GM23248 (cell line): ENCODE measurements at places on chromosomes 2 and 18.

DNA sequence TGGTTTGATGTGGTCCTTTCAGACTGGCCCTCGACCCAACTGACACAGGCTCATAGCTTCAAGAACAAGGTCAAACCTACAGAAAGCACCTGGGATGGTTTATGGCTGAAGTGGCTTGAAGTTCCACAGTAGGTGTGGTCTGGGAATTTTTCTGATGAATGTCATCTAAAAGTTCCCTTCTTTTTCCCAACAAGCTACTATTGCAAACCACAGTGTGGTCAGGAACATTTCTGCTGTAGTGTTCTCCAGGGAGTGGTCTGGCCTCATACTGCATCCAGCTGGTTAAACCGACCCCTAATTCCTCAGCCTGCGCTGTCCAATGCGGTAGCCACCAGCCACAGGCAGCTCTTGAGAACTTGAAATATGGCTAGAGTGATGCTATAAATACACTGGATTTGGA lies 92.7 kb downstream of the FAM124B start:
- DNase-seq: peak; percentile 37

GRCh38 chr2:54041135-54041534 lies 70.3 kb upstream of the PSME4 start:
- peak; percentile 43 for DNase-seq

DNA sequence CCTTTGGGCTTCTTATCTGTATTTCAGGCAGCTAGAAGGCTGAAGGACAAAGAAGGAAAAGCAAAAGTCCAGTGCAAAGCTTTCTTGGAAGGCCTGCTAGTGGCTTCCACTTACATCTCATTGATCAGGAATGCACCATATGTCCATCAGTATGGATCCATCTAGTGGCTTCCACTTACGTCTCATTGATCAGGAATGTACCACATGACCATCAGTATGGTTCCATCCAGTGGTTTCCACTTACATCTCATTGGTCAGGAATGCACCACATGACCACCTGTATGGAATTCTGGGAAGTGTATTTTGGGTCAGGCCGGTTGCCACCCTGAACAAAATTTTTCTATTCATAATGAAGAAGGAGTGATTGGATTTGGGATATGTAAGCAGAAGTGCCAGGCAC lies 70.6 kb downstream of the LYPD6 start:
- DNase-seq: peak; percentile 26

- no peak for DNase-seq
Measured at GRCh38 chr2:223044092-223044836, 7.7 kb upstream of the KCNE4 start.

DNA sequence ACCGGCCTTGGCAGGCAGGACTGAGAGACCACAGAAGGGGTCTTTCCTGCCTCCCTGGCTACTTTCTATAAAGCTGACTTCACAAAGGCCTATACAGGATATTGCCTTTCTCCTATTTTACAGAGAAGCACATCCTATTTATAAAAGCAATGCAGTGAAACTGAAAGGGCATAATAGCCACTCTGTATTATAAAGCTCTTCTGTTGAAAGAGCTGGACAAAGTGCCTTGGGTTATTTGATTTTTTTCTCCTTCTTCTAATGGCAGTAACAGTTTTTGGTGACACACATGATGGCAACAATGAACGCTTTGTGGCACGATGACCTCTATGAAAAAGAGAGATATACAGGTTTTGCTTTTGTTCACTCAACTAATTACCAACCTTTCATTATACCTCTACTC lies 281.1 kb downstream of the ZNF516 start:
- no peak for DNase-seq

GRCh38 chr18:9536354-9537152 lies 61.2 kb downstream of the RALBP1 start:
- DNase-seq: peak; percentile 73

- DNase-seq: no peak
Measured at GRCh38 chr2:171147081-171147480, 13.6 kb downstream of the TLK1 start.

GRCh38 chr2:127220768-127221527 lies 849 bp upstream of the CYP27C1 start:
- no peak for DNase-seq

DNA sequence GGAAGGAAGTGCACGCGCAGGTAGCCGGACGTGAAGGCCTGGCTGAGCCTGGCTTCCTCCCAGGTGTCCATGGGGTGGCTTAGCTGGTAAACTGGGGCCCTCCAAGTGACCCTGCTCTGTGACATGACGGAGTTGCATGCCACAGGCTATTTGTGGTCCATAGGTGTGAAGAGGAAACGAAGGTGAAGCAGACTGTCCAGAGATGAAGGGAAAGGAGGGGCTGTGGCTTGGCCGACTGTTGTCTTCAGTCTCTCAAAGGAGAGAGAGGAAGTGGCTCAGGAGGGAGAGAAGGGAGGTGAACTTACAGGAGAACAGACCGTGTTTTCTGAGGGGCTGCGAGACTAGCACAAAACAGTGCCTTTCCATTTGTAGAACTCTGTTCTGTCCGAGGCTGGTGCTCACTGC lies 19.3 kb downstream of the INPP5D start:
- DNase-seq: no peak
